Panc1 (cell line): ENCODE measurements at places on chromosomes 2 and 18.

- no peak for DNase-seq
Observed at GRCh38 chr2:142472382-142472781, 341.6 kb upstream of the LRP1B start.

DNA sequence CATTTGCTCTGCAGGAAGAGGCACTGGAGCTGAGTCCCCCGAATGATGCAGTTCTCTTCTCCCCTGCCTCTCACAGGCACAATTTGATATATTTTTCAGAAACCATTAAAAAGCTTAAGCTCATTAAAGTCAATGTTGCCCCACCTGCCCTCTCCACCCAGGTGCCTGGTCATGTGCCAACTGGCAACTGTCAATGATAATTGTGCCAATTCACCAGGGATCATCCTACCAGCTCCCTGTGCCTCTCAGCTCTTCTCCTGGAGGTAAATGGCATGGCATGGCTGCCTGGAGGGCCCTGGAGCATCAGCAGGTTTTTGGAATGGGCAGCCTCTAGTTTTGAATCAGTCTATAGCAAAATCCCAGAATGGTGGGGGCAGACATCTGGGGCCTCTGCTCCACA is 279.6 kb upstream of the ID2 start:
- no peak for DNase-seq

GRCh38 chr2:68196120-68196716 is 38.5 kb downstream of the PNO1 start:
- no peak for DNase-seq

DNA sequence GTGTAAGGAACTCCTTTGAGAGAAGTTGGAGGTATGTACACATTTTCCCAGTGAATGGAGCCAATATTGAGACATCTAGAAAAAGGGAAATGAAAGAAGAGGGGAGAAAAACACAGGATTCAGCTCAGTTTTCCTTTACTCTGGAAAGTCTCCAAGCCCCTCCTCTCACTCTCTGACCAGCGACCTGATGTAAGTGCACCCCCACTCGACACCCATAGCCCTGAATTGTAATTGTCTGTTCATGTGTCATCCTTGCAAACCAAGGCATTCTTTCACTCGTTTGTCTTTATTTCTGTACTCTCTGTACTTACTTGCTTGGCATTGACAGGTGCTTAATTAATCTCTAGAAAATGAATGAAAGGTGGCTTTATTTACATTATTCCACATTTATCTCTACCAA is 55.7 kb upstream of the CTAGE1 start:
- DNase-seq = no peak

DNA sequence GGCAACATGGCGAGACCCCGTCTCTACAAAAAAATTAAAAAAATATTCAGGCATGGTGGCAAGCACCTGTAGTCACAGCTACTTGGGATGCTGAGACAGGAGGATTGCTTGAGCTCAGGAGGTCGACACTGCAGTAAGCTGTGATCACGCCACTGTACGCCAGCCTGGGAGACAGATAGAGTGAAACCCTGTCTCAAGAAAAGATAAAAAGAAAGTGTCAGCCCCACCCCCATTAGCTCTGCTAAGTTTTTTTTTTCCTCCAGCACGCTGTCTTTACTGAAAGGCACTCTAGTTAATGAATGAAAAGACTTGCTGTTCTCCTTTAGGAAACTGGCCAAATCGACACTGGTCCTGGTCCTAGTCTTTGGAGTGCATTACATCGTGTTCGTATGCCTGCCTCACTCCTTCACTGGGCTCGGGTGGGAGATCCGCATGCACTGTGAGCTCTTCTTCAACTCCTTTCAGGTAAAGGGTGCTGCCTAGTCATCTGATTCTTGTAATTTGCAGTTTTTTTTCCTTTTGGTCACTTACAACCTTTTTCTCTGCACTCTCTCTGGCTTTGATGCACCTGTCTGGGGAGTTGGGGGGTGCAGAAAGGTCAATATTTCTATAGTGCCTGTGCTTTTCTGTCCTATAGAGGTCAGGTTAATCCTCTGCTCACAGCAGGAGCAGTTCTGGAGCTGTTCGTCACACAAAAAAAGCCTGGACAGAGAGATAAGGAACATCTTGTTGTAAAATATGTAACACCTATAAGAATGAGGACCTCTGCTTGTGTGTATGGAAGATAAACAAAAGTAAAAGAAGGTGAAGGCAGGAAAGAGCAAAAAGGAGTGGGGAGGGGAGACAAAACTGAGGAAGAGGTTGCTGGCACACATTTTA is 82.3 kb downstream of the PTH2R start:
- no peak for DNase-seq

DNA sequence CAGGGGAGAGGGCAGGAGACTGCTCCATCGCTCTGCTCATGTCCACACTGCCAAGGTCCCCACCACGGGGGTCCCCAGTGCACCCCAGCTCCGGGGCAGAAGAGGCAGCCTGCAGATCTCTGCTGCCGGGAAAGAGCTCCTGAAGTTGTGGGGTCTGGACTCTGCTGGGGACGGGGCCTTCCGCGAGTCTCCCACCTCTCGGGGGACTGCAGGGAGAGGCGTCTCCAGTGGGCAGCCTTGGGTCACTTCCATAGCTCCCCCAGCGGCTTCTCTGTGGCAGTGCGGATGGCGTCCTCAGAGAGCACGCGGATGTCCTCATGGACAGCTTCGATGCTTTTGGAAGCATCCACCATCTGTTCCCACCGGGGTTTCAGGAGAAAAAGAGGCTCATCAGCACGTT is 10.7 kb downstream of the DTYMK start:
- no peak for DNase-seq

DNA sequence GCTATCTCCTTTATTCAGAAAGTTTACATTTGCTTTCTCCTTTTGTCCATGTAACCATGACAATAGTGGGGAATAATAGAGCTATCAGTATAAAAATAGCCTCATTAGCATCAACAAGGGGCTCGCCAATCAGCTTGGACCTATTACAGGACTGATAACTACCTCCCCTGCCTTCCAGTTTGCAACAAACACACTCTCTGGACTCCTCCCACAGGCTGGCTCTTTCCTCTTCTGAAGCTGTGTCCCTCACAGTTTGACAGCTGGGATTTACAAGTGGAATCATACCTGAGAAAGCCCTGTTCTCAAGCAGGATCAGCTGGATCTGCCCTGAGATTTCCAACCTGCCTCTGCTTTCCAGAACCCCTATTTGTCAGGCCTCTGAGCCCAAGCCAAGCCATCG is 162.5 kb downstream of the GRB14 start:
- DNase-seq = no peak

GRCh38 chr18:76725445-76725844 is 96.9 kb upstream of the ZNF236 start:
- DNase-seq = no peak

DNA sequence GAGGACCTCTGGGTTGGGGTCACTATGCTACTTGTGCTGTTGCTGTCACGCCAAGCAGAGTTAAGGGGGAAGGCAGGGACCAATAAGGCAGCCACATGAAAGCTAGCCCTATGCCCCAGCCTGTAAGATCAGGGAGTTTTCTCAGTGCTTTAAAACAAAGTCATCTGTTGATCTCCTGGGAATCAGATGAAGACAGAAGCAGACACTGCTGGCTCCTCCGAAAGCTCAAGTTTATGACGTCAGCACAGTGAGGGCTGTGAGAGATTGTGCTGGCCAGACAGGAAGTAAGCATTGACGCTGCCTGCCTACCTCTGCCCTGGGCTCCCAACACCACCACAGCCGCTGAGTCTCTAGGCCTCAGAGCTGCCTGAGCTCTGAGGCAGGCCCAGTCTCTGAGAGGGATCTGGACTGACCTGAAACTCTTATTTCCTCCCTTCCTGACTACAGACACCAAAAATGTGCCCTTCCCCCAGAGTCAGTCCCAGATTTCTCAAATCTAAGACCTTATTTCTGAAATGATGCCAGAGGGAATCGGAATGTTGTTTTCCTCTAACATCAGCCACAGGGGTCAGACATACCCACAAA is 118.1 kb upstream of the EPAS1 start:
- DNase-seq = no peak

GRCh38 chr18:58362829-58363271 is 266.0 kb downstream of the ALPK2 start:
- no peak for DNase-seq
